ENCODE measurements at places on chromosomes 13 and 19.

GRCh38 chr19:11361037-11361770, 6.0 kb downstream of the PLPPR2 start:
- DNase-seq: no peak

- no peak for DNase-seq
Measured at GRCh38 chr13:24982333-24982999, 113.5 kb upstream of the PABPC3 start.

GRCh38 chr13:77521595-77522367, 13.7 kb upstream of the SCEL start:
- DNase-seq: no peak

- DNase-seq: no peak
Measured at GRCh38 chr13:50645092-50645491, 198.4 kb downstream of the DLEU7 start.

Data from stimulated activated CD4-positive, alpha-beta T cell treated with anti-CD3 and anti-CD28 coated beads, Interleukin-12 subunit alpha, Interleukin-12 subunit beta, amount 100 ng/mL, for 24 hours (primary cell).